NCI-H2029 (cell line): ENCODE measurements at places on chromosomes 5 and 9.
A peak's percentile ranks its signal among the peaks of the same experiment; 100 is the strongest.

GRCh38 chr9:127176631-127177030 lies 54.2 kb upstream of the ANGPTL2 start:
- DNase-seq, result no peak

- DNase-seq, result no peak
Measured at GRCh38 chr5:62043289-62044280, 262.4 kb upstream of the KIF2A start.

DNA sequence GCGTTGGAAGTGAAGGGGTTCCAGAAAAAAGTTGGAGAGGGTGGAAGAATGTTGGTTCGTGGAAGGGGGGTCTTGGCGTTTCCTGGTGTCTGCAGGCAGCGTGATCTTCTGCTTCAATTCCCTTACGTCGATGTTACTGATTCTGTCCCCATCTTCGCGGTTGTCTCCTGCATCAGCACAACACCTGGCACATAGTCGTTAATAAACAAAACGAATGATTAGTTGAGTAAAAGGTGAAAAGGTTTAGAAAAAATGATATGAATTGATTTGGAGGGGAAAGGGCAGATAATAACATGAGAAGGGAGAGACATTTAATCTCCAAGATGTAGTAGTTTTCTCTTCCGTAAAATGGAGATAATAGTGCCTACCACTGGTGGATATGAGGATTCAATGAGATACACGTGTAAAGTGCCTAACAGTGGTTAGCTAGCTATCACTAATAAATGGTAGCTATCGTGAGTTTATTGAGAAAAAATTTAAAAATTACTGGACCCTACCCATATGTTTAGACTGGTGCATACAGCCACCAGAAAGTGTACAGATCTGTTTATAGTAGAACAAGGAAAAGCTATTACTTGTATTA lies 556 bp downstream of the MTREX start:
- DNase-seq, result no peak

DNA sequence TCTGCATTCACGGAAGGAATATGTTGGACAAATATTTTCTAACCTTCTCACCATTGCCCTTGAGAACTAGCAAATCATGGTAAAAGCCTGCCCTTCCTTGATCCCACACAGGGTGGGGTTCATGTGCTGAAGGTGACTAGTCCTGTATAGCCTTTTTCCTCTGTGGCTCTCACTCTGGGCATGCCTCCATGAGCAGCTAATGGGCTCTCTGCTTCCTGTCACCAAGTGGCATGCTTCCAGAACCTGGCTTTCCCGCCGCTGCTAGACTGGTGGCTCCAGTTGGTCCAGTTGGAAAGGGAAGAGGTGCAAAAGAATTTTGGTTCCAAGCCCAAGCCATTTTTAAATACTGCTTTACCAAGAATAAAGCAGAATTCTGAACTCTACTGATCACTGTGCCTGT lies 35.5 kb downstream of the FBXO10 start:
- peak; percentile 86 for DNase-seq

- DNase-seq, result no peak
Measured at GRCh38 chr5:153559926-153560325, 69.5 kb downstream of the GRIA1 start.

- no peak for DNase-seq
Measured at GRCh38 chr9:110033869-110034268, 174.1 kb downstream of the C9orf152 start.

- no peak for DNase-seq
Measured at GRCh38 chr5:131005963-131006684, 158.9 kb downstream of the HINT1 start.
